Stimulated activated CD4-positive, alpha-beta T cell treated with anti-CD3 and anti-CD28 coated beads, TNF-alpha, amount 100 ng/mL, for 1 hour (primary cell): ENCODE measurements at places on chromosomes 1 and 21.

GRCh38 chr21:33237486-33237885 is 7.7 kb downstream of the IFNAR2 start:
- DNase-seq, result no peak

GRCh38 chr1:42419126-42419821 is 36.5 kb downstream of the ZMYND12 start:
- no peak for DNase-seq

GRCh38 chr1:207807690-207808321 is 56.0 kb downstream of the CD46 start:
- no peak for DNase-seq

DNA sequence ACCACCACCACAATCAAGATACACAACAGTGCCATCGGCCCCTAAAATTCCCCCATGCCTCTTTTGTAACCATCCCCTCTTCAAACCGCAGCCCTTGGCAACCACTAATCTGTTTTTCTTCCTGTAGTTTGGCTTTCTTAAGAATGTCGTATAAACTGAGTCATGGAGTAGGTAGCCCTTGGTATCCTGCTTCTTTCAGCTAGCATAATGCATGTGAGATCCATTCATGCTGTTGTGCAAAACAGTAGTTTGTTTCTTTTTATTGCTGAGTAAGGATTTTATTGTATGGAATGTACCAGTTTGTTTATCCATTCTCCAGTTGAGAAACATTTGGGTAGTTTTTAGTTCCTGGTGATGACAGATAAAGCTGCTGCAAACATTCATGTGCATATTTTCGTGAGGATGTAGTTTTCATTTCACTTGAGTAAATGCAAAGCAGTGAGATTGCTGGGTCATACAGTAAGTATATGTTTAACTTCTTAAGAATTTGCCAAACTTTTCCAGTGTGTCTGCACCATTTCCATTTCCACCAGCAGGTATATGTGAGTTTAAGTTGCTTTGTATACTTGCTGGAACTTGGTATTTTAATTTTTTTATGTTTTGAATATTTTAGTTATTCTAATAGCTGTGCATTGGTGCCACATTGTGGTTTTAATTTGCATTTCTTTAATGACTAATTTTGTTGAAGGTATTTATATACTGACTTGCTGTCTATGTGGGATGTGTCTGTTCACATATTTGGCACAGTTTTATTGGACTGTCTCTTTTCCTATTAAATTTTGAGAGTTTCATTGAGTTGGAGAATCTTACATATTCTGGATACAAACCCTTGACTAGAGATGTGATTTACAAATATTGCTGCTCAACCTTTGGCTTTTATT is 148.4 kb upstream of the MAP1LC3C start:
- DNase-seq, result no peak
